ENCODE measurements at places on chromosomes 2 and 18.
A peak's percentile ranks its signal among the peaks of the same experiment; 100 is the strongest.

- DNase-seq, result no peak
Measured at GRCh38 chr18:46767217-46767616, 10.4 kb upstream of the ST8SIA5 start.

DNA sequence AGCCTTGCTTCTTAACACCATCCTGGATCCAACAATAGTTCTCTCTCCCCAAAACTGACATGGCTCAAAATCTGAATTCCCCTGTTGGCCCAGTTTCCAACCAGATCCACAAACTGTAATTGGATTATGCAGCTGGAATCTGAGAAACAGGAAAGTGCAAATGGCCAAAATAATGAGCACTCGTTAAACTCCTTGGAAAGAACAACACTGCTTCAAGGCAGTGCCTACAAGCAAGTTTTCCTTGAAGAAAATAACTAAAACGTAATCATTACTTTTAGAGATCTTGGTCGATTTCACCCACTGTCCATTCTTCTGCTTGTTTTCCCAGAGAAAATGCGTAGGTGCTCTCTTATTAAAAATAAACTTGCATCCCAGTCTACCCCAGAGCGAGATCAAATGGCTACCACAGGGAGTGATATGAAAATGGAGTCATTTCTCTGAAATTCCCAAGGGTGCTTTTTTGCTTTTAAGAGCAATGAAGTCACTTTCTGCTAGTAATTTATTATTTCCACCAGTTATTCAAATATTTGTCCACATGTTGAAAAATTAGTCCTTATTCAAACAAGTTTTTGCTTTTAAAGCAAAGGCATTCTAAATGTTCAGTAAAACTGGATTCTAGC lies 264.2 kb downstream of the C1D start:
- no peak for DNase-seq

DNA sequence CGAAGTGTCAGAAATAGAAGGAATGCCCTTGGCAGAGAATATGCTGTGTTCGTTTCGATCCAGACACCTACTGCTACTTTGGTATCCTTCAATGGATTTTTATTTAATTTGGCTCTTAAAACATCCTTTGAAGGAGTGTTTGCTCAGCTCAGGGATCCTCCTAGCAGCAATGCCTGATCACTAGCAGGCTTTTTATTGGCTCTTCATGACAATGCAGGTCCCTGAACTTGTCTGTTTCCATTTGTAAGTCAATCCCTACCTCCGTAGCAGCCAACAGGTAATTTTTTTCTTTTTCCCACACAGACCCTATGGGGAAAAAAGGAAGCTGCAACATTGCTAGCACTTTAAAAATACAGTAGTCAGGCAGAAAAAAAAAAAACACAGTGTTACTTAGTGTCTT lies 366.2 kb upstream of the LRRTM1 start:
- no peak for DNase-seq

DNA sequence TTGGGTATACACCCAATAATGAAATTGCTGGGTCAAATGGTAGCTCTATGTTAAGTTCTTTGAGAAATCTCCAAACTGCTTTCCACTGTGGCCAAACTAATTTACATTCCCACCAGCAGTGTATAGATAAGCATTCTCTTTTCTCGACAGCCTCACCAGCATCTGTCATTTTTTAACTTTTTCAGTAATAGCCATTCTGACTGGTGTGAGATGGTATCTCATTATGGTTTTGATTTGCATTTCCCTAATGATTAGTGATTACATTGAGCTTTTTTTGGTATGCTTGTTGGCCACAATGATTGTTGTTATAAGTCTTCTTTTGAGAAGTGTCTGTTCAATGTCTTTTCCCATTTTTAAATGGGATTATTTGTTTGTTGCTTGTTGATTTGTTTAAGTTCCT lies 50.4 kb upstream of the EPAS1 start:
- no peak for DNase-seq

- no peak for DNase-seq
Measured at GRCh38 chr2:217095511-217096205, 235.8 kb upstream of the TNP1 start.

DNA sequence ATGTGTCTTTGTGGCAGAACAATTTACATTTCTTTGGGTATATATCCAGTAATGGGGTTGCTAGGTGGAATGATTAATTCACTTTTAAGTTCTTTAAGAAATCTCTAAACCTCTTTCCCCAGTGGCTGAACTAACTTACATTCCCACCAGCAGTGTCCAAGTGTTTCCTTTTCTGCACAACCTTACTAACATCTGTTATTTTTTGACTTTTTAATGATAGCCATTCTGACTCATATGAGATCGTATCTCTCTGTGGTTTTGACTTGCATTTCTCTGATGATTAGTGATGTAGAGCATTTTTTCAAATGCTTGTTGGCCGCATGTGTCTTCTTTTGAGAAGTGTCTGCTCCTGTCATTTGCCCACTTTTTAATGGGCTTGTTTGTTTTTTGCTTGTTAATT lies 43.1 kb upstream of the PTH2R start:
- no peak for DNase-seq

- no peak for DNase-seq
Measured at GRCh38 chr2:11743366-11743765, 3.1 kb upstream of the LPIN1 start.

DNA sequence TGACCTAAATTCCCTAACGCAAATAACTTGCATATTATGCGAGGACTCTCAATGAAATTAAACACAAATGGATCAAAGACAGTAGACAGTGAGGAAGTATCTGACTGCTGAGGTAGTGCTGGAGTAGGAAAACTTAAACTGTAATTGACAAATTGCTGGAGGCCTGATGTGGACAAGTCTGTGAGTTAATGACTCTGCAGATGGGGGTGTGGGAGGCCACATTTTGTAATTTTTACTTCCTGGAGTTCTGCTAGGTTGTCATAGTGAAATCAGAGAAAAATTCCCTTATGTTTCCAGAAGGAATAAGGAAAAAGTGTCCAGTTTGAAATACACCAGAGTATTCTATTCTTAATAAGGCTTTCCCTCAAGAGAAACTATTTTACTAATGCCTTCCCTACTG lies 333.0 kb upstream of the CNTNAP5 start:
- no peak for DNase-seq

DNA sequence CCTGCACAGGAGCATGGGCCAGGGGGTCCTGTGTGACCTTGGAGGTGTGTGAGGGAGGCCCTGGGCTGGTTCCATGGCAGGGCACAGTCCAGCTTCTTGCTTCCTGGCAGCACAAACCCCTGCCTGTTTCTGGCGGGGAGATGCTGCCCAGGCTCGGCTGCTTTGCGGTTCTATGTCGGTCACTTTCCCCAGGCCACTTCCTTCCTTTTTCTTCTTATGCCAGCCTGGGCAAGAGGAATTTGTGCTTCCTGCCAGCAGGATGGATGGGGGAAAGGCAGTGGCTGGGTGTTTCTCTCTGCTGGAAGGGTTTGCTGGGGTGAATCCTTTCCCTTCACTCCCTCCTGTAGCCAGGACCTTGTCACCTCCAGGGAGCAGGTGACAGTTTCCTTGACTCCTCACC lies 24.3 kb downstream of the ASAP2 start:
- no peak for DNase-seq

DNA sequence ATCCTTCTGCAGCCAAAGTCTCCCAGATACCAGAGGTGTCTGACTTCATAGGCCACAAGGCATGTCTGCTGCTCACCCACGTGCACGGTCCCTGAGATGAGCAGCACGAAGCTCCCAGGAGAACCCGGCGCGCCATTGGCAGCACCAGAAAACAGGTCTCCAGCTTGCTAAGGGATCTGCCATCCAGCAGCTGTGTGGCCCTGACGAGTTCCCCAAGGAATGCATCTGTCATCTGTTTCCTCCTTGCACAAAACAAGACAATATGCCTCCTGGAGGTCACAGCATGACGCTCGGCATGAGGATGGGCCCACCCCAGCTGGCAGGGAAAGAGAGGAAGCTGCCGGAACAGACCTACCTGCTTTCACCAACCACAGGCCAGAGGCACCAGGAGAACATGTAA lies 29.2 kb downstream of the HS6ST1 start:
- DNase-seq, result no peak

- DNase-seq, result no peak
Measured at GRCh38 chr2:54000524-54000923, 29.7 kb upstream of the PSME4 start.

- DNase-seq, result no peak
Measured at GRCh38 chr2:193841384-193842150, 1646.8 kb upstream of the TMEFF2 start.

DNA sequence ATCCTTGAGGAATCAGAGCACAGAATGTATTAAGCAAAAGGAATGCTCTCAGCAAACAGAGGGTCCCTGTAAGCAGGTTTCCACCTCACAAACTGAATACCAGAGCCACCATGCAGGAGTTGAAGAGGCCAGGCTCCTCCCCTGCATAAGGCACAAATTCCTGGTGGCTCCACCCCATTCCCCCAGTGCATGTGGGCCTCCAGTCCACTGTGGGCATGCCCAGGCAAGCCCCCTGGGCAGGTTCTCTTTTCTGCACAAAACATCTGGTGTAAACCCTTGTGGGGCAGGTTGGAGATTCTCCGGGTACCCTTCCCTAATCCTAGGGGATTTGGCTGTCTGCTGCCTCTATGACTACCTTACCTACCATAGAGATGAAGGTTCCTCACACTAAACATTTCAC lies 166.5 kb downstream of the PTPRM start:
- DNase-seq, result no peak

DNA sequence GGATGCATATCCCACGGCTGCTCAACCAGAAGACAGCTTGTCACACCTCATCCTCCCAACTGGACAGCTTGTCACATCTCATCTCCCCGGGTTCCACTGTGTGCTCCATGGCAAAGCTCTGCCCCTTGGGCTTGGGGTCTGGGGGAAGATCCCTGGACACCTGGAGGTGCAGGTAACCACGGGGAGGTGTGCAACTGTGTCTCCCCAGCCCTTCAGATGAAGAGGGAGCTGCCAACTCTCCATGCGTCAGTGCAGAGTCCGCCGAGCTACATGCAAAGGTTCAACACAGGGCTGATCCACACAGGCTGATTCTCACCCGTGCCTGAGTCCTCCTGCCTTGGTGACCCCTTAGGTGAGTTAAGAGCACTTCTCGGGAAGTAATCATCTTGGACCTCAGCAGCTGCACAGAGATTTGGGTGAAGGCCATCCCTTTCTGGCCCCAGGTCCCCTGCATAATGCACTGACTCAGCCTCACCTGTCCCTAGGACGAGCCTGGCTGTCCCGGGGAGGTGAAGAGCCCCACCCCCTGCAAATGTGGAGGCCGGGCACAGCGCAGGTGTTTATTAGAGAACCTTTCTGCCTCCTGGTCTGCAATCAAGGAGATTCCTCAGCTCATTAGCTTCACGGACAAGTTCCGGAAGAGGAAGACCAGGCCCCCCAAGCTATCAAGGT lies 157.9 kb downstream of the PXDN start:
- no peak for DNase-seq

DNA sequence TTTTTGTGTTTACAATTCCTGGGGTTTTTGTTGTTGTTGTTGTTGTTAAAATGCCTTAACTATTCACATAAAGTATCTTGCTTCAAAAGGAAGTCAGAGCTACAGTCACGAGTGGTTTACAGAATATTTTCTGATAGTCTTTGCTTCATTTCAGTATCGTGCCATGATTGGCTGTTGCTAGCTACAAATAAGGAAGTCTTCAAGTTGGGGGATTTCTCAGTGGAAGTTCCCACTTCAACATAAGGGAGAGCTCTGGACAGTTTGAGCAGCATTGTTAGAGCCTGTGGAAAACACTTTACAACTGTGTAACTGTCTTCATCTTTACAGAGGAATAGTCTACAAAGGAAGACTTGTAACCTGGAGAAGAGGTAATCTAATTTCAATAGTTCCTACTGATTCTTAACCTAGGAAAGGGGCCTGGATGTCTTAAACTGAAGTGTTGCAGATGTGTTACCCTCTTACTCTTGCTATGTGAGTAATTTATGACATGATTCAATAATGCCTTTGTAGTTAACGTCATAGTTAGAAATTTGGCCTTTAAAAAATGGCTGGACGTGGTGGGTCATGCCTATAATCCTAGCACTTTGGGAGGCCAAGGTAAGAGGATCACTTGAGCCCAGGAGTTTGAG lies 23.4 kb upstream of the TANK start:
- peak; percentile 69 for DNase-seq

- DNase-seq, result no peak
Measured at GRCh38 chr2:13240789-13241487, 524.2 kb downstream of the TRIB2 start.

DNA sequence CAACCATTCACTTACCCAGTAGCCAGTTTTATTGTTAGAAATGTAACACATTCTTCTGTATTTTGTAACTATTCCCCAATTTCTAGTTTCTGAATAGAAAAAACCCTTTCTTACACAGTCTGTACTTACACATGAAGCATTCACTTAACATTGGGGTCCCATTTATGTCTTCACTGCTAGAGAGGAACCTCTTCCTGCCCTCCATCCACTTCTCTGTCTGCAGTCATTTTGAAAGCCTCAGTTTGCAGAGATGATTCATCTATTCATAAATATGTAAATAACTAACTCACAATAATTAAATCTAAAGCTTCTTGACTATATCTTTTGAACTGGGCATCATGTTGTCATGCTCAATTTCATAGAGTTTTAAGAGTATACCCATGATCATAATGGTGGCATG lies 55.9 kb downstream of the ZRANB3 start:
- DNase-seq, result no peak

DNA sequence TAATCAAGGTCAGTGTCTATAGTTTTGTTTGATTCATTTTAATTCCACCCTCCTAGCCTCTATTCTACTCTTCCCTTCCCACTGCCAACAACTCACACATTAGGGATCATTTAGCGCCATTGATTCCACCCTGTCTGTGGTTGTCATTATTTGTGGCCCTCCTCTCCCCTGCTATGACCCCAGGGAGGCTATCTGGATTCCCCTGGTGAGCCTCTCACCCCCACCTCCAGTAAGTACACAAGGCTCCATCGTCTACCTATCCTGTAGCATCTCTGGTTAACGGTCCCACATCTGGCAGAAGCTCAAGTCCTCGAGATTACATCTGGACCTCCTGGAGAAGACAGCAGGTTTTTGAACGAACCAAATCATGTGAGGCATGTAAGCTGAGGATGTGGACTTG lies 27.4 kb downstream of the UPP2 start:
- no peak for DNase-seq

DNA sequence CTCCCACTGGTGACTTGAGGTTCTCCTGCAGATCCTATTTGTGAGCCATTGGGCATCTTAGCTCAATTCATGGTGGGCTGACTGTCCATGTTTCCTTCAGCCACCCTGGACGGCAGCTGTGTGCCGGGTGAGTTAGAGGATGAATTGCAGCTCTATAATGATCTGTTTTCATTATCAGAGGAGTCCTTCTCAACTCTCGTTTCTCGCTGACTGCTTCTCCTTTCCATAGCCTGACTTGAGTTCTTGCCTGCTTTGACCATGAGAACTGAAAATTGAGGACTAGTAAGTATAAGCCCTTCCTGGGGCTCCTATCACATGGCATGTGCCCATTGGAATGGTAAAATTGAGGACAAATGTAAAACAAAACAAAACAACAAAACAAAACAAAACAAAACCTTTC lies 121.8 kb downstream of the CDC42EP3 start:
- no peak for DNase-seq

GRCh38 chr2:218478544-218478943 lies 59.6 kb downstream of the VIL1 start:
- DNase-seq, result no peak

GRCh38 chr2:138205281-138205680 lies 241.0 kb downstream of the HNMT start:
- no peak for DNase-seq

- no peak for DNase-seq
Measured at GRCh38 chr18:5311301-5311989, 15.9 kb upstream of the ZBTB14 start.

GRCh38 chr18:8623549-8624106 lies 14.4 kb downstream of the RAB12 start:
- no peak for DNase-seq

- no peak for DNase-seq
Measured at GRCh38 chr2:35410431-35411061, 945.0 kb upstream of the CRIM1 start.
